ENCODE measurements at places on chromosomes 6 and 20.

- no peak for DNase-seq
Observed at GRCh38 chr6:139406577-139407343, 32.3 kb upstream of the CITED2 start.

DNA sequence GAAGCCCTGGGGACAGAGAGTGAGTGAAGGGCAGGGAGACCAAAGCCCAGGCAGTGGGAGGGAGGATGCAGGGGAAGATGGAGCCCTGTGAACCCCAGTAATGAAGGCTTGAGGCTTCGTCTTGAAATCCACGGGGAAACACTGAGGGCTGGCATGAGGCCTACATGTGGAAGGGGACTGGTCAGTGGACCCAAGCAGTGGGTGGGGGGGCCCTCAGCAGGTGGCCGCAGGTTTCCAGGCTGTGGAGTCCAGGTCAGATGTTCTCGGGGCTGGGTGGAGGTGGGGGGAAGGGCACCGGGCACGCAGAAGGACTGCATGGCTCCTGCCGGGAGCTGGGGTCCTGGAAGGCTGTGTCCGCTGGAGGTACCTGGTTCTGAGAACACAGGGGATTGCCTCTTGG lies 2.7 kb upstream of the CD93 start:
- DNase-seq: no peak

DNA sequence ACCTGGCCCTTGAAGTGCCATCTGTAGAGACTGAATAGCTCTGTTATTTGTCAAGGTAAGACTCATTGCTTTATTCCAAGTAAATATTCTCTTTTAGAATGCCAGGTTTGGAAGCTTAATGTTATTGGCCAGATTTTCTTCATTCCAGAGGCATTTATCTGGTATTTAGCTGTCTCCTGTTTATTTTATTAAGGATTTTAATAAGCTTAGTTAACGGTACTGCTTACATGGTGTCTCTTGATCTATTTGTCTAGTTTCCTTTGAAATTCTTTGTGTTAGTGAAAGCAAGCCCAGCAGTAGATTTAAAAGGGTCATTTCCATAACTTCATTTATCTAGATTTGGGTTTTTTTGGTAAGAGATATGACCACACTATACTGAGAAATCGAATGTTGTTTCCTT lies 7.7 kb downstream of the RALY start:
- DNase-seq: no peak

DNA sequence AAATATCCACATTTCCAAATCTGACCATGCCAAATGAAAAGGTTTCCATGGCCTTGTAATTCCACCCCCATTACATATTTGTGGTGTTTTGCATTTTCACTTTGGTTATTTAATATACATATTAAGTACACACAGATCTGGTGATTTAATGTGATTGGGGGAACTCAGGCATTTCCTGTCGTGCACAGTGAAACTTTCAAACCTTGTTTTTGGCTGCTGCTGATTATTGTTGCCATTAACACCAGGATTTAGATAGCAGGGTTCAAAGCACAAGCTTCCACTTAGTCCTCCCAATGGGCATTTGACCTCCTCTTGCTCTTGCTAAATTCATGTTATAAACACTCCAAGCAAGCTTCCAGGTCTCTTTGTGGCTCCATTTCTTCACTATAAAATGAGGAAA lies 166.5 kb downstream of the SOBP start:
- DNase-seq: no peak

- DNase-seq: no peak
Observed at GRCh38 chr6:121897337-121897760, 461.9 kb downstream of the GJA1 start.

GRCh38 chr20:21510414-21511384 lies 3.2 kb downstream of the NKX2-2 start:
- no peak for DNase-seq

GRCh38 chr6:103908898-103909297 lies 950.8 kb downstream of the HACE1 start:
- no peak for DNase-seq

DNA sequence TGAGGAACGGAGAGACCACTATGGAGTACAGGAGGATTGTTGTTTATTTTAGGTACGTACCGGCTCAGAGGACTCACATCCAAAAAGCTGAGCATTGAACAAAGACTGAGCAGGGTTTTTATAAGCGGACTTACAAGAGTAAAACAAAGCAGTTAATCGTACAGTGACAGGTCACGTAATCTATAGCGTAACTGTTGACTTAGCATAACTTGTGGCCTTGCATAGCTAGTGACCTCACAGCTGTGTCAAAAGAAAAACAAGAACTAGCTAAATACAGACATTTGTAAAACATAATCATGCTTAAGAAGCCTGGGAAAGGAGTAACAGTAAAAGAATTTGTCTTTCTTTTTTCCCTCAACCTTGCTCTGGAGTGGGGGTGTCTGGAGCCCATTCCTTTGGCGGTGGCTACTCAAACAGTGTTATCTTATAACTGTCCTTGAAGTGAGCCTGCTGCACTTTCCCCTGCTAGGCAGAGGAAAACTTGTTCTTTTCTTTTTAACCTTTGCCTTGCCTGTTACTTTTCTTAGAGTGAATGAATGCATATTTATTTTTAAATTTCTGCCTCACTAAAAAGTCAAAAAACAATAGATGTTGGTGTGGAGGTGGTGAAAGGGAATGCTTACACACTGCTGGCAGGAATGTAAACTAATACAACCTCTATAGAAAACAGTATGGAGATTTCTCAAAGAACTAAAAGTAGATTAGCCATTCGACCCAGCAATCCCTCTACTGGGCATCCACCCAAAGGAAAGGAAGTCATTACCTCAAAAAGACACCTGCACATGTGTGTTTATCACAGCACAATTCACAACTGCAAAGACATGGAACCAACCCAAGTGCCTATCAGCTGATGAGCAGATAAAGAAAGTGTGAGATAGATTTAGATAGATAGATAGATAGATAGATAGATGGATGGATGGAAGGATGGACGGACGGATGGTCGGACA lies 109.0 kb downstream of the TAF4 start:
- no peak for DNase-seq

GRCh38 chr6:2782825-2783187 lies 17.6 kb downstream of the WRNIP1 start:
- no peak for DNase-seq

- DNase-seq: no peak
Observed at GRCh38 chr6:111972745-111973117, 81.2 kb upstream of the CCN6 start.

- no peak for DNase-seq
Observed at GRCh38 chr6:127022302-127022701, 96.2 kb upstream of the RSPO3 start.

- no peak for DNase-seq
Observed at GRCh38 chr6:25769983-25770382, 15.4 kb downstream of the SLC17A4 start.

GRCh38 chr6:88177961-88178464 lies 11.9 kb upstream of the CNR1 start:
- DNase-seq: no peak

- no peak for DNase-seq
Observed at GRCh38 chr20:9177278-9177677, 108.4 kb downstream of the PLCB4 start.

GRCh38 chr20:36861875-36862801 lies 13.8 kb upstream of the TLDC2 start:
- DNase-seq: no peak

- no peak for DNase-seq
Observed at GRCh38 chr6:120248451-120248850, 898.9 kb upstream of the MAN1A1 start.

DNA sequence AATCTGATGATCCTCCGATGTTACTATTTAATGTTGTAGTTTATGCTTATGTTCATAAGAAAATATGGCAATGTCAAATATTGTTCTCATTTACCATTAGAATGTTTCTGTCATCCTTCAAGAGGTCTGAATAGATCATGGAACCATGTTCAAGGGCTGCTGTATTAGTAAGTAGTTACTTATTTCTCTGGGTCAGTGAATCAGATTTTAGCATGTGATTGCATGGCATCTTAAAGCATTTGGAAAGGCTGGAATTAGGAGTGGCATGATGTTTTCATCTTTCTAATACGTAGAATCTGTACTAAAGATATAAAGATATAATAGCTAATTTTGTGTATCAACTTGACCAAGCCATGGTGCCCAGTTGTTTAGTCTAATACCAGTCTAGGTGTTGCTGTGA lies 40.5 kb upstream of the NKX2-4 start:
- no peak for DNase-seq

DNA sequence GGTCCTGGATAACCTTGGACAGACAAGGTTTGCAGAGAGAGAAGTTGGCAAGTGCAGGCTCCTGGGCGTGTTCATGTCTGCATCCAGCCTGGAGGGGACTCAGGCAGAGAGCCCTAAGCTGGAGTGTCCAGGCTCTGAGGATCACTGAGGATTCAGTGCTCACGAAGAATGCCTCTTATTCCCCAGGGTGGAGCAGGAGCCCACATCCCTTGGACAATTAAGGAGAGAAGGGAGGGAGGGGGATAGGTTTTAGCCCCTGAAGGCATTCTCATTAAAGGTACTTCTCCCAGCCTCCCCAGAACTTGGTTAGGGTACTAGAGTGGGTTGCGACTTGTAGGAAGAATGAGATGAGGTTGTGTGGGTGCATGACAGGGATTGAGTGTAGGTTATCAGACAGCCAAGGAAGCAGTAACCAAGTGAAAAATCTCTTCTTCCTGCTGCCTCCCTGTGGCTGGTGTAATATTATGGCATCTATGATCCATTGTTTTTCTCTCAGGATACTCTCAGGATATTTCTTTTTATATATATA lies 680 bp downstream of the HLA-DPB1 start:
- DNase-seq: no peak

DNA sequence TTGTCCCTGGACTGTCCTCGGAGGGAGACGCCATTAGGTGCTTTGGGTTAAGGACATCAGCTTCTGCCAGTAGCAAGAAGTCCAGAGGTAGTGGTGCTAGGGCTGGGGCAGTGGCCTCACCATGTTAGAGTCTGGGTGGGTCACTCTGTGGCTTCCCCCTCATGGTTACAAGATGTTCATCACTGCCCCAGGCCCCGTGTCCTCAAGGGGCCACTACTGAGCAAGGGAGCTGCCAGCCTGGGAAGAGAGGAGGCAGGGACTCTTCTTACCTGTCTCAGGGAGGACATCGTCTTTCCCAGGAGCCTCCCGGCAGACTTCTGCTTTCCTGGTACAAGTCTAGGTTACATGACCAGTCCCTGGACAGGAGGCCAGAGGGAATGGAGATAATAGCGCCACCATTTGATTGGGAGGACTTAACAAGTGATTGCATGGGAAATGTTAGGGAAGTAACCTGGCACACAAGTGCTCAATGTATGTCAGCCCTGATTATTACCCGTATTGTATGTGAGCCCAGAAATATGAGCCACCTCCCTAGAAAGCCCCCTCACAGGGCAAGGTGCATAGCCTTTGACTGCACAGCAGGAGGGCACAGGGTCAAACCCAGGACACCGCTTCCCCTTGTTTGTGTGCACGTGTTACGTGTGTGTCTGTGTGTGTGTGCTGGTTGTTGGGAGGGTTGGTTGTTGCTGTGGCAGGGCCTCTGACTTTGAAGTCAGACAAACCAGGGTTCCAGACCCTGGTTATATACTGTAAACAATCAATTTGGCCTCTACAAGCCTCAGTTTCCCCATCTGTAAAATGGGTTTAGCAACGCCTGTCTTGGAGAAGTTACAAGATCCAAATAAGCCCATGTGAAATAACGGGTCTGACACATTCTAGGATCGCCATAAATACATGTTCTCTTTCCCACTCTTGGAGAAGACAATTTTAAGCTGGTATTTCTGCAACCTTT lies 30.0 kb downstream of the SIRPA start:
- no peak for DNase-seq

- DNase-seq: no peak
Observed at GRCh38 chr6:16849280-16849987, 88.2 kb upstream of the ATXN1 start.

Data from activated CD4-positive, alpha-beta T cell treated with anti-CD3 and anti-CD28 coated beads, Interleukin-10, Interleukin-2, amounts not matched to agents 100 ng/mL and 50 ng/mL, durations not matched to agents 16 hours and 8 hours (primary cell).